B cell (primary cell): ENCODE measurements at places on chromosomes 3 and 15. TPM values are rescaled to one million over a fixed set of nuclear protein-coding genes. Genes with fewer than 3 reads are reported as not detected.

Gene HOMER2
- total RNA-seq = 17.1 and 19.5 TPM in 2 replicates

Gene VGLL3
- not detected in 2 replicates for total RNA-seq

Gene ARPP19
- 147 and 152 TPM in 2 replicates for total RNA-seq

Gene GP5
- total RNA-seq = 0.15 and 0.22 TPM in 2 replicates

Gene SIDT1
- 75.4 and 84.4 TPM in 2 replicates for total RNA-seq

Gene SMAD6
- total RNA-seq = 0.22 and 0.37 TPM in 2 replicates

Gene SPATA12
- total RNA-seq = not detected in 2 replicates

Gene STRA6
- total RNA-seq = not detected in 2 replicates

DNA sequence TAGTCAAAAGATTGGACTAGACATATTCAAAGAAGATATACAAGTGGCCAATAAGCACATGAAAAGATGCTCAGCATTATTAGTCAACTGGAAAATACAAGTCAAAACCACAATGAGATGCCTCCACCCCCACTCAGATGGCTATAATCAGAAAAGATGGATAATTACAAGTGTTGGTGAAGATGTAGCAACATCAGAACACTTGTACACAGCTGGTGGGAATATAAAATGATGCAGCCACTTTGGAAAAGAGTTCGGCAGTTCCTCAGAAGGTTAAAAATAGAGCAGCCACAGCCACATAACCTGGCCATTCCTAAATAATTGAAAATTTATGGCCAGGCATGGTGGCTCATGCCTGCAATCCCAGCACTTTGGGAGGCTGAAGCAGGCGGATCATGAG is 38.4 kb downstream of the HEG1 start:
- DNase-seq = no peak
- no peaks in the 10 kb centered on the region for H3K27me3 ChIP-seq
- no peak overlapping the region for H3K27ac ChIP-seq

DNA sequence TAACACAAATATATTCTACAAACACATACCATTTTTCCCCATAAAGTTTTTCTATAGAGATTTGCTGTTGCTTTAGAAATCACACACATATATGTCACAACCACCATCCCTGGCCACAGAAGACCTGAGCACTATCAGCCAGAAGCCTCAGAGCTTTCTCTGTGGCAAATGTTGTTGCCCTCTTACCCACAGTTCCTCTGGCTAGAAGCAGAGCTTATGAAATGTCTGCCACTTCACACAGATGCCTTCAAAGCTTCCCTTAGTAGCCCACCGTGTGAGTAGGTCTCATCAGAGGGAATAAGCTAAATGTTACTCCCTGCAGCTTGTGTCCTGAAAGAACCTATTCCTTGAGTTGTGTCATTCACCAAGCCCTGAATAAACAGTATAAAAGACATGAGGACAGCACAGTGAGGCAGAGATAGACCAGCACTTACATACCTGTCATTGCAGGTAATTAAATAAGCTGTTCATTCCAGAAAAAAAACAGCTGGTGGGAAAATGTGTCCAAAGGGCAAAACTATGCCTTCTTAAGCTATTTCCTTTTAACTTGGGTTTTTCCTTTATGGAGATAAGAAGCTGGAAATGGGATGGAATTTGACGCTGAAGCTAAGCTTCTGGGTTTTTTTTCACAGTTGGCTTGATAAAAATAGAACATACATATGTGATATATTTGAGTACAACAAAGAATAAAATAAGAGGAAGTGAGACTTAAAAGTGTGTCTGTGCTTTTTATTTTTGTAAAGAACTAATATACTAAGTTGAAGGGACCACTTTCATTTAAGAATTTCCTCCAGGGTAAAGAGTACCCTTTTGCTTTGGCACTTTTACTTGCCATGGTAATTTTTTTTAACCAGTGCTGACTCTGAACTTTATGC is 391.4 kb downstream of the KCNH8 start:
- peak overlapping the region; percentile 18 for H3K4me3 ChIP-seq
- H3K27ac ChIP-seq = peak overlapping the region; percentile 93
- peak; percentile 62 for DNase-seq
- no peaks in the 10 kb centered on the region for H3K36me3 ChIP-seq
- peaks cover 71% of the 10 kb centered on the region for H3K4me1 ChIP-seq
- H3K27me3 ChIP-seq = no peaks in the 10 kb centered on the region

GRCh38 chr3:50268703-50269451 is at the start of gene SEMA3B:
SEMA3B (plus strand) TSS chr3:50269147; CDS start chr3:50269241, 94 bp downstream.
- no peak within 1 kb of the TSS for H3K27ac ChIP-seq
- peaks cover 14% of the 10 kb centered on the region for H3K27me3 ChIP-seq
- H3K4me1 ChIP-seq = peaks cover 13% of the 10 kb centered on the region
- no peaks in the 10 kb centered on the region for H3K36me3 ChIP-seq
- DNase-seq = no peak
- H3K4me3 ChIP-seq = no peak within 1 kb of the TSS

DNA sequence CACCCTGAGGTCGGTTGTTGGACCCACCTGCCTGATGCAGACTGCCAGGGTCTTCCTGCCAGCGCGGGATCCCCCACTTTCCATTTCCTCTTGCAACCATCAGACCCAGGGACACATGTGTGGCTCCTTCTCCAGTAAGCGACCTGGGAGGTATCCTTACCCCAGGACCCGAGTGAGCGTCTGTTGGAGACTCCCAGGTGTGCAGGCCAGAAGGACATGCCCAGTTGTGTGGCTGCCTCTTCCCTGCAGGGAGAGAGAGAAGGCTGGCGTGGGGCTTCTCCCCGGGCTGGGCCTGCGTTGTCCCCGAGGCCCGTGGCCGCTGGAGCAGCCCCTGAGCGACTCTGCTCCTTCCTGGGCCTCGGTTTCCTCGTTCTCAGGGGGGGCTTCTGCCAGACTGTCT is 56.8 kb downstream of the APBA2 start:
- no peak overlapping the region for H3K27ac ChIP-seq
- H3K36me3 ChIP-seq = no peaks in the 10 kb centered on the region
- no peak overlapping the region for H3K4me3 ChIP-seq
- no peaks in the 10 kb centered on the region for H3K27me3 ChIP-seq
- DNase-seq = no peak

DNA sequence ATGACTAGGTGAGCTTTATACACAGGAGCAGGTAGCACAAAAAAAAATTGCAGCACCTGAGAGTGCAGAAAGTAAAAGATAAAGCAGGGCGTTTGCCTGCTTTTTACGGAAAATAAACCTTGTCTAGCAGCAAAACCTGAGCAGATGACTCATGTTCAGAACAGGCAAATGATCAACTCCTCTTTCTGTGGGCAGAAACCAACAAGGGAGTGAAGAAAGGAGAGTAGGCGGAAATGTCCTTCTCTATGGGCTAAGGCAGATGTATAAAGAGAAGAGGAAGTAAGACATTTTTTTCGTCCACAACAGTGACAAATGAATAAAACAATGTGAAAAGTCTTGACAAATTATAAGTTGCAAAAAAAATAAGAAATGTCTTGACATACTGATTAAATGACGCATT is 24.5 kb upstream of the GMNC start:
- no peaks in the 10 kb centered on the region for H3K27me3 ChIP-seq
- DNase-seq = no peak
- H3K27ac ChIP-seq = no peak overlapping the region
- no peak overlapping the region for H3K4me3 ChIP-seq
- H3K4me1 ChIP-seq = no peaks in the 10 kb centered on the region

DNA sequence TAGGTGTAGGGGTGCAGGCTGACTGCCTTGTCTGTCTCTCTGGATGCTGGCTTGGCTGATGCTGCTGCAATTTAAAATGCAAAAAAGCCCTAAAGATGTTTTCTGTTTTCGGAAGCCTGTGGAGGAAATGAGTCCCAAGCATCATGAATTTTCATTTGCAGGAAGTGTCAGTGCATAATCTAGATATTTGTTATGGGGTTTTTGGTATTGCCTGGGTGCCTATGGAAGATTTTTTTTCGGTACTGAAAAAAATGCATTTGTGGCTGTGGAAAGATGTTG is 1.9 kb downstream of the CACNA1D start:
- no peak overlapping the region for H3K4me3 ChIP-seq
- H3K36me3 ChIP-seq = no peaks in the 10 kb centered on the region
- no peak for DNase-seq
- H3K27me3 ChIP-seq = no peaks in the 10 kb centered on the region
- peaks cover 24% of the 10 kb centered on the region for H3K4me1 ChIP-seq
- H3K27ac ChIP-seq = no peak overlapping the region

- H3K4me1 ChIP-seq = no peaks in the 10 kb centered on the region
- no peaks in the 10 kb centered on the region for H3K27me3 ChIP-seq
- no peaks in the 10 kb centered on the region for H3K36me3 ChIP-seq
Observed at GRCh38 chr3:167304077-167304476, 76.0 kb downstream of the ZBBX start.

DNA sequence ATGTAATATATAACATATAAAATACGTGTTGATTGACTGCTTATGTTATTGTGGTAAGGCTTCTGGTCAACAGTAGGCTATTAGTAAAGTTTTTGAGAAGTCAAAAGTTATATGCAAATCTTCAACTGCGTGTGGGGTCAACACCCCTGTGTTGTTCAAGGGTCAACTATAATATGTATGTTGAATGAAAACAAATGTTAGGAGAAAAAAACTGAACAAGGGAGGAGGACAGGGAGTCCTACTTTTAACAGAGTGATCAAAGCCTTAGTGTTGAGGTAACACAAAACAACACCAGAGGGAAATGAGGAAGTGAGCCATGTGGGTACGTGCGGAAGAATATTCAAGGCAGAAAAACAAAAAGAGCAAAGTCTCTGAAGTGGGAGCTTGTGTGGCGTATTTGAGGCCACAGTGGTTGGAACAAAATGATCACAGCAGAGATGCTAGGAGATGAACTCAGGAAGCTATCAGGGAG is 62.5 kb downstream of the SFMBT1 start:
- H3K4me3 ChIP-seq = no peak overlapping the region
- H3K27me3 ChIP-seq = no peaks in the 10 kb centered on the region
- DNase-seq = peak; percentile 81
- H3K36me3 ChIP-seq = no peaks in the 10 kb centered on the region

DNA sequence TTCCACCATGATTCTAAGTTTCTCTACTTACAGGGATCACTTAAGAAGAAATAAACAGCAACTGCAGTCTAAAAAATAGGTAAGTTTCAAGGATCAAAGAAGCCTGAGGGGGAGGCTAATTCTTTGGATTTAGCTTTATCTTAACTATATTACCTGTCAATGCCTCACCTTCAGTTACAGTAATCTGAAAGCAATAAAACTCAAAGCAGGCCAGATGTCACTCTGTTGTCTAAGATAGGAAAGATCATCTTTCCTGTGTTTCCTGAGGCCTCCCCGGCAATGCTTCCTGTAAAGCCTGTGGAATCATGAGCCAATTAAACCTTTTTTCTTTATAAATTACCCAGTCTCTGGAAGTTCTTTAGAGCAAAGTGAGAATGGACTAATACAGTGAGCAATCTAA is 60.2 kb downstream of the NPTN start:
- no peaks in the 10 kb centered on the region for H3K27me3 ChIP-seq
- no peak overlapping the region for H3K4me3 ChIP-seq
- H3K36me3 ChIP-seq = peaks cover 4% of the 10 kb centered on the region
- no peak overlapping the region for H3K27ac ChIP-seq
- no peaks in the 10 kb centered on the region for H3K4me1 ChIP-seq

DNA sequence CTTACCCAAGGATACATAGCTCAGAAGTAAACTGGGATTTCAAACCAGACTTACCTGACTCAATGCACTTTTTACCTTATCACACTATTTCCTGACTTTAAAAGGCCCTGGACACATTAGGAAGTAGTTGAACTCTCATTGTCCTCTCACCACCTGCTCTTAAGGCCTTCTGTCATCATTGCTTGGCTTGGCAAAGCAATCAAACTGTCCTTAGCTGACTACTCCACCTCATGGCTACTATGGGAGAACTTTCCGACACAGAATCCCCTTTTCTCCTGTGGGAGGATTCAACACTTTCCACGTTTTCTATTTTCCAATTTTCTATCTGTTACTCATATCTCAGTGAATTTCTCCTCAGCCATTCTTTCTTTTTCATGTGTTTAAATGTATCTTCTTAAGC is 55.4 kb downstream of the ZNF148 start:
- no peak for DNase-seq
- peak overlapping the region; percentile 7 for H3K27ac ChIP-seq
- H3K4me1 ChIP-seq = peaks cover 12% of the 10 kb centered on the region
- H3K27me3 ChIP-seq = no peaks in the 10 kb centered on the region

- no peaks in the 10 kb centered on the region for H3K36me3 ChIP-seq
- no peak for DNase-seq
- H3K4me3 ChIP-seq = no peak overlapping the region
- H3K27me3 ChIP-seq = no peaks in the 10 kb centered on the region
- H3K27ac ChIP-seq = no peak overlapping the region
- H3K4me1 ChIP-seq = no peaks in the 10 kb centered on the region
Observed at GRCh38 chr15:60235951-60236710, 161.7 kb downstream of the ANXA2 start.

- no peaks in the 10 kb centered on the region for H3K36me3 ChIP-seq
- no peaks in the 10 kb centered on the region for H3K27me3 ChIP-seq
- no peak overlapping the region for H3K27ac ChIP-seq
Observed at GRCh38 chr3:81927811-81928210, 166.4 kb upstream of the GBE1 start.

GRCh38 chr15:81088470-81089013 is 45.5 kb upstream of the CFAP161 start:
- no peak overlapping the region for H3K27ac ChIP-seq

DNA sequence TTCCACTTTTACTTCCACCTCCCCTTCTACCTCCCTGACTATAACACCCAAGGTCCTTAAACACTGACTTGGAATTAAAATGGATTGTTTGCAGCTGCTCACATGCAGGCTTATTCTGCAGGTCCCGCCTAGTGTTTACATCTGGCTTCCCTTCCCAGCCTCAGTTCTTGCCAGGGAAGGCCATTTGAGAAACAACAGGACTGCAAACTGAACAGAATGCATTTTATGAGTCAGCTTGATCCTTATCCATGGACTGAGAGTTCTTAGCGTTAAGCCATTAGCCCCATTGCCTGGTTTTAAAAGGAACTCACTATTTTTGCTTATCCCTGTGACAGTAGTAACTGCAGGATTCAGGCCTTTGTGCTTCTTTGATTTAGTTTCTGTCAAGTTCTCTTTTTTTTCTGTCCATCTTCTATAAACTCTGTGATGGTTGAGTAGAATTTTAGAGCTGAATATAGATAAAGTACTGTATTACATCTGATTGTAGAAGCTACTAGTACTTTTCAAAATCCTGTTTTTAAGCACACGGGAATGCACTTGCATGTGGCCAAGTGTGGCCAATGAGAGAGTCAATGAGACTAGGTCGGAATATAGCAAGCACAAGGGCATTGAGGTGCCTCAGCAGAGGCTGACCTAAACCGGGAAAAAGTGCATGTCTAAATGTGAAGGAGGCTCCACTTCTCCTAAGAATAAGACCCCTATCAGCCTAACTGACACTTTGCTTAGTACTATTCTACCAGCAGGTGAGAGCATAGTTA is 106.4 kb downstream of the TUSC7 start:
- H3K27me3 ChIP-seq = no peaks in the 10 kb centered on the region
- H3K4me1 ChIP-seq = no peaks in the 10 kb centered on the region
- no peak for DNase-seq
- H3K4me3 ChIP-seq = no peak overlapping the region
- no peak overlapping the region for H3K27ac ChIP-seq
- no peaks in the 10 kb centered on the region for H3K36me3 ChIP-seq
